ENCODE measurements at places on chromosomes 16 and 17. TPM values are rescaled to one million over a fixed set of nuclear protein-coding genes. Genes with fewer than 3 reads are reported as not detected.

GRCh38 chr17:7440834-7441195 lies 1.5 kb downstream of the FGF11 start:
- peak overlapping the region; percentile 96 for H3K27ac ChIP-seq
- peak overlapping the region; percentile 91 for H3K4me3 ChIP-seq
- peaks cover 3% of the 10 kb centered on the region for H3K4me1 ChIP-seq
- H3K36me3 ChIP-seq = no peaks in the 10 kb centered on the region
- DNase-seq = peak; percentile 89

GRCh38 chr17:8868529-8868951 lies 1.1 kb upstream of the PIK3R6 start:
- peak; percentile 9 for DNase-seq
- H3K27ac ChIP-seq = no peak overlapping the region
- H3K4me3 ChIP-seq = no peak overlapping the region
- H3K27me3 ChIP-seq = no peaks in the 10 kb centered on the region
- H3K36me3 ChIP-seq = no peaks in the 10 kb centered on the region

- H3K4me1 ChIP-seq = no peaks in the 10 kb centered on the region
- H3K36me3 ChIP-seq = peaks cover 13% of the 10 kb centered on the region
- no peaks in the 10 kb centered on the region for H3K27me3 ChIP-seq
- no peak overlapping the region for H3K27ac ChIP-seq
These were observed 89.1 kb upstream of the NOL11 start for GRCh38 chr17:67628580-67629013.

GRCh38 chr17:40111221-40112128 lies 10.3 kb upstream of the MSL1 start:
- H3K36me3 ChIP-seq = no peaks in the 10 kb centered on the region
- peak; percentile 97 for DNase-seq
- H3K4me1 ChIP-seq = peaks cover 18% of the 10 kb centered on the region
- H3K4me3 ChIP-seq = no peak overlapping the region

DNA sequence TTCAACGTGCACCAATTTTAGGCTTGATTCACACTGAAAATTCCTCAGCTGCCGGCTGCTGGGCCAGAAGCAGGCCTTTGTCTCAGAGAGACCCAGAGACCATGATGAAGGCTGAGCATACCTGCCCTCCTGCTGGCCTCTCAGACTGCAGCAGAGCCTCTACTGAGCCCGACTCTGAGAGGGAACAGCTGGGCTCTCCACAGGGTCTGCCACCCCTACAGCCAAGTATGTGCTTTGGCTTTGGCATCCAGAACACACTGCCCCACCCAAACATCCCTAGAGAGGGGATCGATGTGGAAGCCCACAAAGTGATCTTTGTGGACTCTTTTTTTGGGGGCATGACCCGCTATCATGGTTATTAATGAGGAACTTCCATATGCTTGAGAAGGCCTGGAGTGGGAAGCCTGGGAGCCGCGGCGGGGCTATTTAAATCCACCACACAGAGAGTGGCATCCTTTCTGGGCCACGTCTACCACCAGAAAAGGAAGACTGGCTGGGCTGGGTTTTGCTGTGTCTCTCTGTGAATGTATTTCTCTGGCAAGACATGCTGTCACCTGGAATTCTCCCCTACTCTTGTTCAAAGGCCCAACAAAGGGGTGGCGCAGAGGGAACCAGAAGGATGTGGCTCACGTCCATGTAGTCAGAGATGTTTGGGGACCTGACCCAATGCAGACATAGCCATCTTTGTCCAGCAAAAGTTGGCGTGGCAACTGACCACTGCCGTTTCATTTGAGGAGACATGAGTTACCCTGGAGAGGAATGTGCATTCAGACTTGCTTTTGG lies 69.3 kb downstream of the GNAO1 start:
- no peak overlapping the region for H3K27ac ChIP-seq
- H3K4me3 ChIP-seq = no peak overlapping the region
- H3K4me1 ChIP-seq = peaks cover 2% of the 10 kb centered on the region
- no peaks in the 10 kb centered on the region for H3K27me3 ChIP-seq

DNA sequence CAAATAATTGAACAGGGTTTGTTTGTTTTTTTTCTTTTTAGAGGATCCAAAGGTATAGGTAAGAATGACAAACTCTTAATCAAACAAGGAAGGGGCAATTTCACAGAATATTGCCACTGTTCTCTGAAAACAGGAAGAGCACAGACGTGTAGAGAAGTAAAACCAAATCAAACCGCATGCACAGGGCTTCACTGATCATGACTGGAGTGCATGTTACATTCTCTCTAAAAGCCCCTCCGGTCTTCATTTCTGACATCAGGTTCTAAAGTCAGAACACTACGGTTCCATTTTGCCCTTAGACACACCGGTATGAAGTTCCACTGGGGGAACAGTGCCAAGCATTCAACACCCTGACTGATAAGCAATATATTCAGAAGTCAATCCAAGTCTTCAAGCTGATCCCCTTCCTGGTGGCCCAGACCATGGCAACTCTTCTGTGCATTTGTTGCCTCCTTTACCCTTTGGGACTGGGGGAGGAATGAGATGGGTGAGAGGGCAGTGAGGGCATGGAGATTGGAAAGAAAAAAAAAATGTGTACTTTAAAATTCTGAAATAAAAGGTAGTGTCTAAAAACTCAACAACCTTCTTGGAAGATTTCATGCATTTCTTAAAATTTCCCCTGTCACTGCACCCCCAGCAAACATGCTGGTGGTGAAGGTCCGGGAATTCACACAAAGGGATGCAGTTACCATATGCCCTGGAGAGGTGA lies 1.4 kb downstream of the MMD start:
- H3K4me3 ChIP-seq = peak overlapping the region; percentile 91
- DNase-seq = no peak
- H3K27ac ChIP-seq = no peak overlapping the region

- no peak overlapping the region for H3K4me3 ChIP-seq
- no peaks in the 10 kb centered on the region for H3K27me3 ChIP-seq
These were observed 195.0 kb upstream of the ELAC2 start for GRCh38 chr17:13212860-13213259.

DNA sequence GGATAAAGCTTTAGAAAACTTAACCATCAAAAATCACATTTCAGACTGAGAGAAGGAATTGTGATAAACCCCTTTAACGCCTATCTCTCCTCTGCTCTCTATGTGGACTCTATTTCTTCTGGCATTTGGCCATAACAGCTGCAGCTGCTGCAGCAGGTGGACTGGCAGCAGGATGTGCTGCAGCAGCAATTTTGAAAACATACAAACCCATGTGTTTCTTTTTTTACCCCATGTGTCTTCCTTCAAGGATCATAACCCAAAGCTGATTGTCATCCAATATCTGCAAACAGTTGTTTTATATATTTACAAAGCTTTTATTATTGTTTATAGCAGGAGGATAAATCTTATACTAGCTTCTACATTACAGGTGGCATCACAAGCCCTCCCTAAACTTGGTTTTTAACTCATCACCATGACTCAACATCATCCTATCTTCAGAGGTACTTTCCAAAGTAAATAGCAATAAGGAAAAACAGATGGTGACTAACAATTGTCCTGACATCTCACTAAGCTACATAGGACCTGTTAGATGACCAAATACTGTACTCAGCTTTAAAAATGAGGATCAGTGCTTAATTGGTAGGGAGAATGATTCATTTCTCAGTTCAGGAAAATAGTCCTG lies 14.5 kb upstream of the KRTAP9-2 start:
- H3K4me1 ChIP-seq = no peaks in the 10 kb centered on the region
- no peaks in the 10 kb centered on the region for H3K36me3 ChIP-seq
- H3K27me3 ChIP-seq = no peaks in the 10 kb centered on the region
- no peak overlapping the region for H3K4me3 ChIP-seq
- H3K27ac ChIP-seq = no peak overlapping the region

DNA sequence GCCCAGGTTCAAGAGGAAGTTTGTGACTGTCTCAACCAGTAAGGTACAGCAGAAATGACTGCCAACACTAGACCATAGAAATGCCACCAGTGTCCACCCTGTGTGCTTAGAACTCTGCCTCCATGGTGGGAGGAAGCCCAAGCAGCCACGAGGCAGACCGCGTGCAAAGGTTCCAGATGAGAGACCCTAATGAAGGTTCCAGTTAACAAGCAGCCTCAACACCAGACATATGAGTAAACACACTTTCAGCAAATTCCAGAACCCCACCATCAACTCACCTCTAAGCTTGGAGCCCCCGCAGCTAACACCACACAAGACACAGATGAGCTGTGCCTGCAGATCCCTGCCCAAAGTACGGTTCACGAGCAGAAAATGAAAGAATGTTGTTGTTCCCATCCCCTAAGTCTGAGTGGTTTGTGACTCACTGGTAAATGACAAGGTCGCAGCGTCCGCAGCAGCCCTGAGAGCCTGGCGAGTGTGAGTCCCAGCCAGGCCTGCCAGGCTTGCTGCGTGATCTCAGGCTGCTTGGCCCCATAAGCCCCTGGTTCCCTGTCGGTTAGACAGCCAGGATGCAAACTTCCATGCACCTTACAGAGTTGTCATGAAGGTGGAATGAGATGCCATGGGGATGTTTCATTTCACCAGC lies 193.7 kb downstream of the C16orf95 start:
- no peak overlapping the region for H3K4me3 ChIP-seq
- no peak for DNase-seq
- H3K4me1 ChIP-seq = no peaks in the 10 kb centered on the region

CDYL2 gene
- total RNA-seq = 12.8 TPM

NPW gene
- total RNA-seq = 2.4 TPM

NPIPA8 gene
- total RNA-seq = 1.1 TPM

PRCD gene
- total RNA-seq = 1.9 TPM

Measured in endodermal cell (in vitro differentiated cells).